DMS79 treated with DMSO at 0.1 percent for 48 hours (cell line): ENCODE measurements at places on chromosomes 12 and 14.

DNA sequence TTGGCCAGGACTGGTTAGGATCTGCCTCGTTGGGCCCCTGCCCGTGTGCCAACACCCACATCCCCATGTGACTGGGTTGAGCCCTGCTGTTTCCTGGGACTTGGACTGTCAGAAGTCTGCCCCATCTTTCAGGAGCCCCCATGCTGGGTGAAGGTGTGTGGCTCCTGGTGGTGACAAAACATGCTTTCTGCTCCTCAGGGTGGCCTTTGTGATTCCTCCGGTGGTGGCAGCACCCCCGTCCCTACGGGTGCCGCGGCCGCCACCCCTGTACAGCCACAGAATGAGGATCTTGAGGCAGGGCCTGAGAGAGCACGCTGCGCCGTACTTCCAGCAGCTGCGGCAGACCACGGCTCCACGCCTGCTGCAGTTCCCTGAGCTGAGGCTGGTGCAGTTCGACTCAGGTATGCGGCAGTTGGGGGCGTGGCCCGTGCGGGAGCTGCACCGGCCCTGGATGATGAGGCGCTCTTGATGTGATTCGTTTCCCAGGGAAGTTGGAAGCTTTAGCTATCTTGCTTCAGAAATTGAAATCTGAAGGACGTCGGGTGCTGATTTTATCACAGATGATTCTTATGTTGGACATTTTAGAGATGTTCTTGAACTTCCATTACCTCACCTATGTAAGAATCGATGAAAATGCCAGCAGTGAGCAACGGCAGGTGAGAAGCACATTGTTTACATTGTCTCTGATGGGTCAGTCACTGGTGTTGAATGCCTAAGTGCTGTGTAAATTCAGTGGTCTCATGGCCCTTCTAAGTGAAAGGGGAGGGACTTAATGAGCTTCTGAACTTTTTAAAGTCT is 80.0 kb downstream of the EP400 start:
- DNase-seq: no peak

DNA sequence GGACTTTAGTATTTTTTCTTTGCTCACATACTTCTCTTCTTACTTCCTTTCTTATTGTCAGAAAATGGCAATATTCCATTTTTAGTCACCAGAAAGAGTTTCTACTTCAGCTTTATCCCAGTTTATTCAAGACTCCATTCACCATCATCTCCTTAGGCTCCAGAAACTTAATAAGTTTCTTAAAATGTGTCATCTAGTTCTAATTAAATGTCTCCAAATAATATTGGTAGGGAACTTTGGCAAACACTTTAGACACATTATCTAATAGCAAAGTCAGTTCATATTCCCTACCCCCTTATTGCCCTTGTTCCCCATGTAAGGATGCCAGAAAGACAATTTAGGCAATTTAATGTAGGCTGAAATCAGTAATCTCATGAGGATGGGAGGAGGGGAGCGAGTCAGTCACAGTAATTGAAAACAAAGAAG is 15.1 kb downstream of the EPYC start:
- DNase-seq: no peak

GRCh38 chr12:49871263-49871561 is 28.3 kb upstream of the BCDIN3D start:
- DNase-seq: no peak

DNA sequence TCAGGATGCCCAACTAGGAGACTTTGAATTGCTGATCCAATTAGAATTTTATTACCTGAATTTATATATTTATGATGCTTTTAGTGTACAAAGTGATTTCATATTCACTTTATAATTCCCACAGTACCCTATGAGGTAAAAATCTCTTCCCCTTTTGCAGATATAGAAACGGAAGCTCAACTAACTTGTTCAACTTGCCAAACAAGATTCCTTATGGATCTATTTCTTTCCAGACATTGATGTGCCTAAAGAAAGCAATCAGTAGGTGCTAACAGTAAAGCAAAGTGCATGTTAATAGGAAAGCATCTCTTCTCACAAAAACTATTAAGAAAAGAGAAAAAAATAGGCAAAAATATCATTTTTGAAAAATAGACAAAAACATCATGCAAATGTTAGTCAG is 65.9 kb upstream of the PPP1R12A start:
- no peak for DNase-seq
